Fibroblast of the aortic adventitia (primary cell): ENCODE measurements at places on chromosomes 7 and 10.
A peak's percentile ranks its signal among the peaks of the same experiment; 100 is the strongest.

GRCh38 chr7:142808461-142808801 lies 37.7 kb downstream of the PRSS2 start:
- DNase-seq, result no peak

DNA sequence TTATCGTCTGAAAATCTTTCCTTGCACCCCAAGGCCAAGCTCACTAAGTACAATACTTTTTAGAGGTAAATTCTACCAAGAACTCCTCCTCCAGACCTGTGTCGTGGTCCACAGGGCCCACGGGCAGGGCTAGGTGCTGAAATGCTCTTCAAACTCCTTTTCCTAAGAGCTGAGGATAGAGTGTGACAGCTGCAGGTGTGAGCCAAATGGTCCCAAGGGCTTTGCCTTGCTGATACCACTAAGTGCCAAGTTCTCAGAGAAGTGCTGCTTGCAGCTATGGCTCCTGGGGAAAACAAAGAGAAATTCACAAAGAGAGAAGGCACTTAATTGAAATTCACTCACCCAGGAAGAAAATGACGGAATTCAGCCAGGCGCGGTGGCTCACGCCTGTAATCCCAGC lies 868.9 kb upstream of the AUTS2 start:
- DNase-seq, result no peak

GRCh38 chr7:57204411-57204811 lies 72.2 kb upstream of the ZNF479 start:
- DNase-seq, result no peak

DNA sequence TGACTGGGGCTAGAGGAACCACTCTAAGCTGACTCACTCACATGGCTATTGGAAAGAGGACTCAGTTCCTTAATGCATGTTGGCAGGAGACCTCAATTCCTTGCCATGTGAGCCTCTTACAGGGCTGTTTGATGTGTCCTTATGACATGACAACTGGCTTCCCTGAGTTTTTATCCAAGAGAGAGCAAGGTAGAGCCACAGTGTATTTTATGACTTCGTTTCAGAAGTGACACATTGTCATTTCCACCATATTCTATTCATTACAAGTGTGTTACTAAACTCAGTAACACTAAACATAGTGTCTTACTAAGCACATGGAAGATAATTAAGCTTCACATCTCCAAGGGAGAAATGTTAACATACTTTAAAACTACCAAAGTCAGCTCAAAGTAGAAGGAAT lies 98.2 kb downstream of the ZNF777 start:
- DNase-seq, result no peak

- DNase-seq, result peak; percentile 39
These were observed 755 bp downstream of the TOMM7 start for GRCh38 chr7:22821702-22822485.

GRCh38 chr7:106063692-106064091 lies 48.4 kb downstream of the SYPL1 start:
- DNase-seq, result no peak

DNA sequence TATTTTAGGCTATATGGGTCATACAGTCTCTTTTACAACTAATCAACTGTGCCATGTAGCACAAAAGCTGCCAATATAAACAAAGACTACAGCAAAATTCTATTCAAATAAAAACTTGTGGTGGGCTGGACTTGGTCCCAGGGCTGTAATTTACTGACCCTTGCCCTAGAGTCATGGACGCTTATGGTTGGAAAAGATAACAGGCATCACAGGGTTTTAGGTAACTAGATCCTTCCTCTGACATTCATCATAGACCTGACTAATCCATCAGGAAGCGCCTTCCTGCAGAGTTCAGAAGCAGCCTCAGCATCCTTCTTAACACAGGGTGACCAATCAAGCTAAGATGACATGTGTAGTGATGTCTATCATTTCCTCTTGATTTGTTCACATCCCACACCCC lies 40.2 kb upstream of the GPAM start:
- DNase-seq, result no peak
